ENCODE measurements at places on chromosomes 2 and 18.
A peak's percentile ranks its signal among the peaks of the same experiment; 100 is the strongest.

DNA sequence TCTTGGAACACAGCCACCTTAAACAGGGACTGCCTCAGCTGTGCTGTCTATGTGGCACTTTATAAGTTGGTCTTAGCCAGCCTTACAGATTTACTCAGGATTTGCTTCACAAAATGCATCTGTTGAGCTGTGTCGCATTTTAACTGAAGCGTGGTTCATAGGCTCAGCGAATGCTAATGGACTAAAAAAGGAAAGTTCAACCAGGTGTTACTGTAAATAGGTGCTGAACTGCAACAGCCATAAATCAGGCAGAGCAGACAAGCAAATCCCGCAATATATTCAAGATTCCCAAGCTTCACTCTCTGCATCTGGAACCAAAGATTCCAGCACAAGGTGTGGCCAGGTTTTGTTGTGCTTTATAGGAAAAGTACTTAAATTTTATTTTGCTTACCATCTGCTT is 130.0 kb downstream of the EPHA4 start:
- DNase-seq: no peak

DNA sequence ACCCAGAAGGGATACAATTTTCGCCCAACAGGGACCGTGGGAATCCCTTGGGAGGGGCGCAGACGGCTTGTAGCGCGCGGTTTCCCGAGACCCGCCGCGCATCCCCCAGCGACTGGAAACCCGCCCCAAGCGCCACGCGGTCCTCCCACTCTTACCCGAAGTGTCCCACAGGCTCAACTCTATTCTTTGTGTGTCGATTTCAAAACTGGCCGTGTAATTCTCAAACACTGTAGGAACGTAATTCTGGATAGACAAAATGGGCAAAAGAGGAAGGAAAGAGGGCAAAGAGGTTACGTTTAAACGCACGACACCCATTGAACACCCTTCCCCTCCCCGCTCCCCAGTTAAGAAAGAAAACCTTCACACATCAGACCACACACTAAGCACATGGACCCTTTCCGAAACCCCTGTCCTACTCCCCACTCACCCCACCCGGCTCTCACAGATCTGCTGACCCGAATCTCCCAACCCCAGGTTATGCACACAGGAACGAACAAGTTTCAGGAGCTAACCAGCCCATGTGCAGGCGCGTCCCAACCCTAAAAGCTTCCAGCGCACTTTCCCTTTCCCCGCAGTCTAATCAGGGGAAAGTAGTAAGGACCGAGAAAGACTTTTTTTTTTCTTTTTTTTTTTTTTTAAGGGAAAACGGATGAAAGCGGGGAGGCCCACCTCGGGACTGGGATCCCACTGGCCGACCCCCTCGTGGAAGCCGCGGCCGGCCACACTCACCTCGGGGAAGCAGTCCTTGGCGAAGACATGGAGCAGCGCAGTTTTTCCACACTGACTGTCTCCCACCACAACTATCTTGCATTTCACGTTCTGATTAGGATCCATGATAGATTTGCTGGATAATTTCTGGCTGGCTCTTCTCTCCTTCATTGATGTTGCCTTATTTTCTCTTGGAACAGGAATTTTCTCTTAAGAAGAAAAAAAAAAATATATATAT is 655 bp downstream of the RND3 start:
- peak; percentile 68 for DNase-seq

DNA sequence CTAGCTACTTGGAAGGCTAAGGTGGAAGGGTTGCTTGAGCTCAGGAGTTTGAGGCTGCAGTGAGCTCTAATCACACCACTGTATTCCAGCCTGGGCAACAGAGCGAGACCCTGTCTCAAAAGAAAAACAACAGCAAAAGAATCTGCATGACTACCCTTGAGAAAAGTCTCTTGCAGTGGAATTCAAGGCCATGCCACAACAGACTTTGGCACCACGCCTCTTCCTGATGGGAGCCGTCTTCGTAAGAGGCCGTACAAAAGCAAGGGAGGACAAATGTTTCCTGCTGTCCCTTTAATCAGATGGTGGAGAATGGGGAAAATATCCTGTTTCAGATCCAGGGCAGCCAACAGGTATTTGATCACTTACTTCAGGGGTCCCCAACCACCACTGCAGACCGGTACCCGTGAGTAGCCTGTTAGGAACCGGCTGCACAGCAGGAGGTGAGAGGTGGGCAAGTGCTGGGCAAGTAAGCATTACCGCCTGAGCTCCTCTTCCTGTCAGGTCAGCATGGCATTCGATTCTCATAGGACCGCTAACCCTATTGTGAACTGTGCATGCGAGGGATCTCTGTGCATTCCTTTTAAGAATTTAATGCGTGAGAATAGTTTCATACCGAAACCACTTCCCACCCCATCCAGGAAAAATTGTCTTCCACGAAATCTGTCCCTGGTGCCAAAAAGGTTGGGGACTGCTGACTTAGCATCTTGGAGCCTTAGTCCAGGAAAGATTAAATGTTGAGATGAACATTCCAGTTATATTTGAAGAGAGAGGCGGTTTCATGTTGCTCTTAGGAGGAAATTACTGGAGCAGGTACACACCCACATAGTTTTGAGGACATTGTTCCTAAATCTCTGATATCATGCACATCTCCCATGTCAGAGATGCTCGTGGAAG is 94.4 kb upstream of the XPO1 start:
- DNase-seq: no peak

DNA sequence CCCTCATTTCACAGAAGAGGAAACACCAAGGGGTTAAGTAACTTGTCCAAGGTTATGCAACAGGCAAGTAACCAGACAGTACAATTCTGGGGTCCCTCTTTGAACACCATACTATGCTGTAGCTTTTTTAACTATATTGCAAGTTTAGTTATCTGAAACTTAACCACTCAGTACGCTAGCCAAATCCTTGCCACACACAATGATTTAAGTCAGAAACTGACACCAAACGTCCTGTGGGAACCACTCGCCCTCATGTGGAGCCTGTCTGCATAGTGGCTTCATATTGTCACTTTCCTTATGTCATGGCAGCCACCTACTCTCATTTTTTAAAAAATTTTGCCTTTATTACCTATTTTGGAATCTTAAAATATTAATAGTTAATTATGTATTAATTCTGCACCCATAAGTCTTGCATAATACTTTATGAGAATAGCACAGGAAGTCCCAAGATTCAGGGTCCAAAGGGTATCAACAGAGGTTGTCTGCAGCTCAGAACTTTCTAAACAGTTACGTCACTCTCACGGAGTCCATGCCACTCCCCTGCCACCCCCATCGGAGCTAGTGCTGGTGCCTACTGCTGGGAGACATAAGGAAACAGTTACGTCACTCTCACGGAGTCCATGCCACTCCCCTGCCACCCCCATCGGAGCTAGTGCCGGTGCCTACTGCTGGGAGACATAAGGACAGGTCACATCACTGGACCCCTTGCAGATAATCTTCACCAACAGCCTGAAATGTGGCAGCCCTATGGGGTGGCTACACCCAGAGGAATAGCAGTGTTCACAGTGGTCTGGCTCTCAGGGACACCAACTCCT is 99.0 kb downstream of the L3MBTL4 start:
- DNase-seq: no peak

DNA sequence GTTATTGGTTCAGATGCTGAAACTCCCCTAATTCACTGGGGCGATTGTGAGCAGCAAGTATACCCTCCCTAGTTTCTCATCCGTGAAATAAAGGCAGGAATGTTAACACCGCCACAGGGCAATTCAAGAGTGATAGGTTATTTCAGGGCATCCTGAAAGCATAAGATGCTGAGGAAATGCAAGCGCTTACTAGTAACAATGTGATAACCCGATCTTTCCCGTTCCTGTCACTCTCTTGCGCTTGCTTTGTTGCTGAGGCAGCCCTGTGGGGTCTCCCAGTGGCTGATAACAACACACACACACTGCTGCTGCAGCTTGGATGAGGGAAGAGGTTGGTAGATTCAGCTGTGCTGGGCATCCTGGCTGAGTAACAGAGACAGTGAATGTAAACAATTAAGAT is 259.3 kb downstream of the AGPS start:
- DNase-seq: no peak

DNA sequence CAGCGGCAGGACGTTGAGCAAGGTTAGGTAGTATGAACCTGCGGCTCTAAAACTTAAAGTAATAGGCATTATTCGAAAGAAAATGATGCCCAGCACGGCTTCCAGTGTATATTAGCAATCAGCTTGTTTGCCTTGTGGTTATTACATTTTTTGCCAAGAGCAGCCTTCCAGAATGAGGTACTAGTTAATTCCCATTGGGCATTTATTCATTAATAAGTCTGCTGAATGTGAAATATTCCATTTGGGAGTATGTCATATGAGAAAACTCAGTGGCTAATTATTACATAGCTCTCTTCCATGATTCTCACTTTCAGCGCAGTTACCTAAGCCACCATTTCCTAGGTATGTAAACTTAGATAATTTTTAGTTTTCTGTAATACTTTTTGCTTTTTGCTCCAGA is 12.9 kb downstream of the CRIM1 start:
- DNase-seq: no peak

DNA sequence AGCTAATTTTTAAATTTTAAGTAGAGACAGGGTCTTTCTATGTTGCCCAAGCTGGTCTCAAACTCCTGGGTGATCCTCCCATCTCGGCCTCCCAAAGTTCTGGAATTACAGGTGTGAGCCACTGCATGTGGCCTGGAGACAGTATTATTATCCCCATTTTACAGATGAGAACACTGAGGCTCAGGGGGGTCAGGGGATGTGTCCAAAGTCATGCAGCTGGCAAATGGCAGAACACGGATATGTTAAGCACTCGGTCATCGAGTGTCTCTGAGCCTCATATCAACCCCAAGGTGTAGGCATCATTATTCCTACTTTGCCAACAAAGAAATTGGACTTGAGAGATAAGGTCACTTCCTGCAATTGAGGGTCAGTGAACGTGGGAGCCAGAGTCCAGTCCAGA is 12.6 kb downstream of the KCNK3 start:
- no peak for DNase-seq

DNA sequence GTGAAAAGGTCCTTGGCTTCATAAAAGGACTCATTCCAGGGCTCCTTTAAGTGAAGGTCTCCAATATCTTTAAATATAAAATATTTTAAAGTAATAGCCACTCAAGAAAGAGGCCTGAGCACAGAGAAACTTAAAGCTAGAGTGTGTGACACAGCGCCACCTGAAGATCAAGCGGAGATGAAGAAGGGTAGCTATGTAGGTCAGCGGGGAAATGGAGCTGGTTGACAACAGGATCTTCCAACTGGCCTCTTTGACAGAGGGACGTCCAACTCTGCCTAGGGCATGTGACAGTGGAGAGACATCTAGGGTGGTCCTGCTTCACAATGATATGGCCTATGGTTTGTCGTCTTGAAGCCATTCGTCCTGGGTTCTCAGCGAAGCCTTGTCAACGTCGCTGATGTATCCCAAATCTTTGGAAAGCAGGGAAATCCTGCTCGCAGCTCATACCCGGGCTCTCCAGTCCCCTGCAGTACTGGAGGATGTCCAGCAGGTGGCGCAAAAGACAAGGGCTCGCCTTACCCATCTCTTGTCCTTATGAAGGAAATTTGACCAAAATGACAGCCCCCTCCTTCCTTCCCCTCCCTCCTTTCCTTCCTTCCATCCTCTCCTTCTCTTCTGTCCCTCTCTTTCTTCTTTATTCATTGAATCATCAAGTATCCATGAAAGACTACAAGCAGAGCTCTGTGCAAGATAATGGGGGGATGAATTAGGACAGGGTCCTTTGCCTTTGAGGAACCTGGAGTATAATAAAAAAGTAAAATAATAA is 59.6 kb downstream of the LONRF2 start:
- peak; percentile 81 for DNase-seq

- DNase-seq: peak; percentile 76
These were observed 1.6 kb downstream of the ZNF516 start for GRCh38 chr18:76493213-76494161.

GRCh38 chr2:38722271-38723061 is 28.7 kb downstream of the SRSF7 start:
- no peak for DNase-seq

GRCh38 chr2:224734949-224735348 is 18.8 kb upstream of the CCDC195 start:
- no peak for DNase-seq

- no peak for DNase-seq
These were observed 151.9 kb downstream of the RAB3GAP1 start for GRCh38 chr2:135203944-135204343.

DNA sequence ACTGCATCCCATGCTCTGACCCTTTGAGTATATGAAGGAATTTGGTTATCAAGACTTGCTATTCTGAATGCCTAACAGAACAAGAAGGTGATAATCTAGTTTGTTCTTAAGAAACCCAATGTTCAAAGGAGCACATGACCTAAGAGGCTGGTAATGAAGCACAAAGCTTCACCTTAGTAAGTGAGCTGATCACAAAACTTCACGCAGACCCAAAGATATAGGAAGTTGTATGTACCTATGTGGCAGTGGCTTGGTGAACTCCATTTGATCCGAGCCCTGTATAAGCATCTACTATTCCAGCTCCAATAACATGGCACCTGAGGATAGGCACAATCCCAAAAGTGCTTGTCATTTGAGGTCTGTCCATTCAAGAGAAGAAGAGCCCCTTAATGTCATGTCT is 78.6 kb downstream of the ANKRD44 start:
- no peak for DNase-seq

- no peak for DNase-seq
These were observed 43.6 kb downstream of the FECH start for GRCh38 chr18:57542812-57543427.

GRCh38 chr18:50805732-50806131 is 14.1 kb downstream of the MRO start:
- no peak for DNase-seq

DNA sequence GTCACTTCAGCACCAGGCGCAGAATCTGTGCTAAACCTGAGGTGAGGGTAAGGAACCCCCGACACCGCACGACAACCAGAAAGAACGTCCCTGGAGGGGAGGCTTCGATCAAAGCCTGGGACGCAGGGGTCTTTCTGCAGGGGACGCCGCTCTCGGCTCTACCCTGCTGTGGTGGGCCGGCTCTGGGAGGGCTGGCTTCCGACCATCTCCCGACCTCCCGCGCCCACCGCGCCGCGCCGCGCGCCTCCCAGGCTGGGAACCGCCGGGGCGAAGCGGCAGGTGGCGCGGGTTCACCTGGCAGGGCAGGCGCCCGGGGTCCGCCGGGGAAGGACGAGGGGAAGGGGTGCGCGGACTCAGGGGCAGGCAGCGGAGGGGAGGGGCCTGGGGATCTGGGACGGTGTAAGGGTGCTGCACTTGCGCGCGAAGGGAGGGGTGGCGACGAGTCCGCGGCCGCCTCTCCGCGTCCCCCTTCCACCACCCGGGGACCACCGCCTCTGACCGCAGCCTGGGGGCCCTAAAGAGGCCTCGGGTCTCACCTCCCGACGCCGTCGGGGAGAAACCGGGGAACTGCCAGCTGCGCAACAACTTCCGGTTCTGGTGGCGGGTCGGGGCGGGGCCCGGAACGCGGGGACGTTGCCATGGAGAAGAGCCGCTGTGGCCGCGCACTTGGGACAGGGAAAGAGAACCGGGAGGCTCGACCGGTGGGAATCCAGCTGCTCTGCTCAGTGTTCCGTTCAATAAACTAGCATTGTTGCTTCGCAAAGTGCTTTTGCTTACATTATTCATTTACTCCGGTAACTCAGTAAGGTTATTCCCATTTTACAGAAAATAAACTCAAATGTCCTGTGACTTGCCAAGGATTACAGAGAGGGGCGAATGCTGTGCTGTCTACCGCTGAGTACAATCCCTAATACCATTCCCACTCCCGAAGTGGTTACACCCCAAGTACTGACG is at the start of gene ZNF396:
ZNF396 (minus strand) TSS at position 596 of the 954 bp plus-strand sequence. CDS start 3,045 bp downstream, outside the sequence.
- peak; percentile 88 for DNase-seq

All from islet precursor cell (in vitro differentiated cells).